ENCODE measurements at places on chromosomes 7 and 10.

GRCh38 chr10:50552771-50553535, 70.8 kb downstream of the SGMS1 start:
- DNase-seq, result no peak

GRCh38 chr10:127303105-127303504, 106.7 kb upstream of the INSYN2A start:
- no peak for DNase-seq

- DNase-seq, result no peak
Observed at GRCh38 chr7:458511-459245, 61.0 kb downstream of the PDGFA start.

DNA sequence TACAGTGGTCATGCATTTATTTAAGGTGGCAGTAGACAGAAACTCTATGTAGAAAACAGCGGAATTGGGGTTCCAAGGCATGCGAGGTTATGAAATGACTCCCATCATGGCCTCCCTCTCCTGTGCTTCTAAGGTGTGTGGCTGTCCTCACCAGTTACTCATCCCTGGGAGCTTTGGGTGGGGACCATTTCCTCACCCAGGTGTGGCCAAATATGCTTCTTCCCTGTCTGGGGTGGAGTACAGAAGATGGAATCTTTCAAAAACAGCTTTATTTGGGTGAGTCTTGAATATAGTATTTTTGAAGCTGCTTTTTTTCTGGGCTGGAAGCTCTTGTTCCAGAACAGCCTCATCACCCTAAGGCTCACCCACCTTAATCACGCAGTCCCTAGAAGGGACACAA, 139.0 kb downstream of the NRF1 start:
- DNase-seq, result no peak

DNA sequence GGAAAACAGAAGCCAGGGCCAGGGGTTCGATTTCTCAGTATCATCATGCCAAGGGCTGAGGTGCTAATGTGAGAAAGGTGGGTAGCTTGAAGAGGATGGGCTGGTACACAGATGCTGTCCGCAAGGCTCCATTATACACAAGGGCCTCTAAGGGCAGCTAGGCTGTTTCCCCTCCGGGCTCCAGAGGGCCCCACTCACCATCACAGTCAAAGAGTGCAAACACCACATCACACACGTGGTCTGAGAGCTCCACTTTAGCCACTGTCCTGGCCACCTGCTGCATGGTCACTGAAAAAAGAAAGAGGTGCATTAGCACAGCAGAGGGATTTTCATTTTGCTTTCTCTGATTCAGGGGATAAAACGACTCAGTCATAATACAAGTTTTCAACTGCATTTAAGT, 20.9 kb upstream of the DNAJB12 start:
- DNase-seq, result no peak

GRCh38 chr10:118455181-118455695, 113.1 kb upstream of the FAM204A start:
- no peak for DNase-seq

DNA sequence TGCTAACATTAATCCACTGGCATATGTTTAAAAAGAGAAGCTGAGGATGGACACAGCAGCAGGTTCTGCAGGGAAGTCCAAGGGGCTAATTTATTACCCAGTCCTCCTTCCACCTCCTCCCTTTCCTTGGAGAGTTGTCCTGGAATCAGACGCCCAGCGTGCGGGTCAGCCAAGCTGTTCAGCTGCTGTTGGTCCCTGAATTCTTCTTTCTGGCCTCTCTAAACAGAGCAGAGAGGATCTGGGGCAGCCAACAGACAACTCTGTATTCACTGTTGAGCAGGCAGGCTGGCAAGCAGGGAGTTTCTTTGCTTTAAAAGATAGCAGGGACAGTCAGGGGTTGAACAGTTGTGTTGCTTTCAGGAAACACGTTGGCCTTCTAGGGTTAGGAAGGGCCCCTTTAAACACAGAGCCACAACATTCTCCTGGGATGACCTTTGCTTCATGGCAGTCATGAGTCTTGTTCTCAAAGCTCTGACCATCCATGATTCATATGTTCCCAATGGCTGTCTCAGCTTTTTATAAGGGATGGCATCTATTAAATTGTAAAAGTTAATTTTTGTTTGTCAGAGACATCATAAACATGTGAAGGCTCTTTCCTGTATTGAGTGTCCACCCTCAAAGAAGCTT, 217.0 kb downstream of the CREB5 start:
- no peak for DNase-seq

Data from NCI-H2029 treated with DMSO at 0.1 percent for 48 hours (cell line).